ENCODE measurements at places on chromosomes 7 and 10.

GRCh38 chr7:150943453-150943814 lies 34.7 kb downstream of the KCNH2 start:
- no peak for DNase-seq

- no peak for DNase-seq
Measured at GRCh38 chr7:2855386-2855785, 11.3 kb upstream of the GNA12 start.

DNA sequence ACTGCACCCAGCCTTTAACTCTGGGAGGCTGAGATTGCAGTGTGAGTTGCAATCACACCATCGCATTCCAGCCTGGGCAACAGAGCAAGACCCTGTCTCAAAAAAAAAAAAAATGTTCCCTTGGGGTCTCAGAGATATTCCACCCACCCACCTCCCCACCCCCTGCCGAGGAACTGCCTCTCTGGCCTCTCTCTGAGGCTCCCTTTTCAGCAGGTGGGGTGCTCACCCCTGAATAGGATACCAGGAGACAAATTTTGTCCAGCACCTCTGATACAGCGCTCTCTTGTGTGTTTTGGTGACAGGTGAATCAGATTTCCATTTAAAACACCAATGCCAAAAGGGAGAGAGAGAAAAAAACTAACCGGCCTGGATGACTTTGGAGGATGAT lies 92.6 kb upstream of the KIF5B start:
- no peak for DNase-seq

- DNase-seq: no peak
Measured at GRCh38 chr10:23055424-23056185, 39.8 kb upstream of the MSRB2 start.

- DNase-seq: no peak
Measured at GRCh38 chr7:118232837-118233236, 8.3 kb downstream of the ANKRD7 start.

GRCh38 chr7:50679218-50680007 lies 103.3 kb downstream of the GRB10 start:
- DNase-seq: no peak

- no peak for DNase-seq
Measured at GRCh38 chr10:124802313-124802675, 675 bp downstream of the ABRAXAS2 start.

DNA sequence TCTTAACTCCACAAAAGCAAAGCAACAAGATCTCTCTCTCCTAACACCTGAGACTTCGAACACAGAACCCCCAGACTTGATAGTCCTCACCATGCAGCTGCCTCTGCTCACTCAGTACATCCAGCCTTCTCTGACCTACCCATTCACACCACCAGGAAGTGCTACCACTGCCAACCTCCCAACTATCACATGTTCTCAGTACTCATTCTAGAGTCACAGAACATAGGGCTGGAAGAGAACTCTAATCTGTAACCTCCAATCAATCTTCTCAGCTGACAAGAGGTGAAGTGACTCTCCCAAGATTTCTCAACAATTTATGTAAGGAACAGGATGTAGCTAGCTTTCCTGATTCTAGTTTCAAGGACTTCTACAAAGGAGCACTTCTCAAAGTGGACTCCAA lies 3.8 kb downstream of the NUDCD3 start:
- DNase-seq: no peak
